ENCODE measurements at places on chromosomes 5 and 9. TPM values are rescaled to one million over a fixed set of nuclear protein-coding genes. Genes with fewer than 3 reads are reported as not detected.

Gene ATOX1
- 76.2 TPM for polyA plus RNA-seq

Gene GRM6
- polyA plus RNA-seq, result not detected

Gene FBXL7
- not detected for polyA plus RNA-seq

Gene KLHL3
- 0.86 TPM for polyA plus RNA-seq

Gene RNF224
- not detected for polyA plus RNA-seq

Gene TEX48
- polyA plus RNA-seq, result not detected

Gene EIF4EBP3
- polyA plus RNA-seq, result 32.9 TPM

Gene CD274
- 0.35 TPM for polyA plus RNA-seq

Gene SLC25A25
- polyA plus RNA-seq, result 7.4 TPM

Gene CD14
- polyA plus RNA-seq, result 1.5 TPM

Gene INSYN2B
- not detected for polyA plus RNA-seq

Gene C5orf52
- not detected for polyA plus RNA-seq

Gene PCDHA6
- polyA plus RNA-seq, result not detected

Gene IRX4
- not detected for polyA plus RNA-seq

Gene RASEF
- polyA plus RNA-seq, result not detected

Gene NR4A3
- 0.60 TPM for polyA plus RNA-seq

Gene OR1L8
- not detected for polyA plus RNA-seq

Gene SOX30
- polyA plus RNA-seq, result 0.81 TPM

Gene LCN15
- not detected for polyA plus RNA-seq

Gene PNPLA7
- 2.7 TPM for polyA plus RNA-seq

Gene MAP1B
- polyA plus RNA-seq, result 0.10 TPM

Gene ANKRD31
- polyA plus RNA-seq, result 0.10 TPM

Gene DUSP1
- 705 TPM for polyA plus RNA-seq

Gene IGFBPL1
- not detected for polyA plus RNA-seq

Gene MEGF10
- polyA plus RNA-seq, result not detected

Gene COL27A1
- polyA plus RNA-seq, result not detected

Gene GZMA
- polyA plus RNA-seq, result 19.5 TPM

Gene HARS2
- polyA plus RNA-seq, result 19.0 TPM

Gene TAF11L9
- polyA plus RNA-seq, result not detected

Gene ENHO
- not detected for polyA plus RNA-seq

Gene TAF11L14
- polyA plus RNA-seq, result not detected

Gene FXN
- 44.7 TPM for polyA plus RNA-seq

Gene ABLIM3
- 0.14 TPM for polyA plus RNA-seq

Gene FYB1
- polyA plus RNA-seq, result 11.6 TPM

Gene GNA14
- not detected for polyA plus RNA-seq

Gene GFI1B
- 0.74 TPM for polyA plus RNA-seq

Gene ERCC8
- polyA plus RNA-seq, result 12.0 TPM

Gene C9
- polyA plus RNA-seq, result not detected

Gene PHYKPL
- polyA plus RNA-seq, result 58.1 TPM

Gene IRGM
- polyA plus RNA-seq, result not detected

Gene ECM2
- polyA plus RNA-seq, result not detected

Measured in IgD-negative memory B cell (primary cell).